NCI-H524 treated with DMSO at 0.1 percent for 48 hours (cell line): ENCODE measurements at places on chromosomes 13 and 19.

- no peak for DNase-seq
Measured at GRCh38 chr19:45244133-45244794, 943 bp downstream of the EXOC3L2 start.

GRCh38 chr13:22238269-22238668 is 567.4 kb downstream of the FGF9 start:
- no peak for DNase-seq

DNA sequence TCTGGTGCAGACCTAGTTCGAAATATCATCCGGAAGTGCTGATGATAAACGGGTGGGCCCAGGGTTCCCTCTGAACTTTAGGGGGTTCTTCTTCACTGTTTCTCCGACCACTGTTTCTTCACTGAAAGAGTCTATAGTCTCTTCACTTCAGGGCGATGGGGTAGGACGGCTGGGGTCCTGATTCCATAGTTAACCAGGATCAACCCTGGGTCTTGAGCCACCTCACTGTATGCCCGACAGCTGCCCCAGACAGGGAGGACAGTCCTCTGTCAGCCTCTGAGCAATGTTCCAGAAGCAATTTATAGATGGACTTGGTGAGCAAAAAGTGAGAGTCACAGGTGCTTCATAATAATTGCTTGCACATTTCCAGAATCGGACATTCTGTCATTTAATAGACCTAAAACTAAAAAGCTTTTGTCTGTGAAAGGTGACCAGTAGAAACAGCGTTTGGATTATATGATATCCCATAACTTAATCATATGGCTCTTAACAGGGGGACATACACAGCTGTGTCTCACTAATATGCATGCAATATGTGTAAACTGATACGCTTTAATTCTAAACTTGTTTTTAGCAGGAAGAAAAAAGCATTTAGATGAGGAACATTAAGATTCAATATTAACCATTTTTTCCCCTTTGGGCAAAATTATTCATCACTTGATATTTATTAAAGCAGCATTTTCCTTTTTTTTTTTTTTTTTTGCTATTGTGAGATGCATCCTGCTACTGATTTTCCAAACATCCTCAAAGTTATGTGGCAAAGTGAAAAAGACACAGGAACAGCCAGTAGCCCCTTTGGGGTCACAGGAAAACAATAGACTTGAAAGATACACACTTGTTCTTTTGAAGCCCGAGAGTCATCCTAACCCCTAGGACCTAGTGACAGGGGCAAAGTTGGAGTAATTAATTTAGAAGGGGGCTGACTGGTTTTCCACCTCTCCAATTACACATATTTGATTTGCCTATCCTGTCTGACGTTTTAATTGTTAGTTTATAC is 277.0 kb downstream of the ZNF536 start:
- no peak for DNase-seq

GRCh38 chr19:34988119-34988518 is 12.0 kb upstream of the GRAMD1A start:
- no peak for DNase-seq

GRCh38 chr13:60448907-60449510 is 52.0 kb downstream of the TDRD3 start:
- no peak for DNase-seq

DNA sequence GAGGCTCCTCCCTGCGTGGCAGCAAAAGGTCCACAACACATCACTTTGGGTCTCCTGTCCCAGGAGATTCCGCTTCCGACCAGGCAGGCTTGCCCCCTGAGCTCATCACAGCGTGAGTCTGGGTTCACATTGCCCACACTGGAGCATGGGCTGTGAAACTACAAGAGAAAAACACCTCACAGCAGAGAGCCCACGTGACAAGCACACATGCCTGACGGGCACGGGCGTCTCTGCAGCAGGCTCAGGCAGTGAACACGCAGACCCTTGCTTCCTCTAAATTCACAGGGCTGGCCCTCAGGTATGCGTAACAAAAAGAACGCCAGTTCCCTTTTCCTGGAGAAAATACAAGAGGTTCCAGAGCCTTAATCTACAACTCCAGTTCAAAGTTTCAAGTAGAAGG is 41.9 kb downstream of the RASA3 start:
- no peak for DNase-seq

- no peak for DNase-seq
Measured at GRCh38 chr19:16134510-16134909, 9.0 kb upstream of the HSH2D start.

DNA sequence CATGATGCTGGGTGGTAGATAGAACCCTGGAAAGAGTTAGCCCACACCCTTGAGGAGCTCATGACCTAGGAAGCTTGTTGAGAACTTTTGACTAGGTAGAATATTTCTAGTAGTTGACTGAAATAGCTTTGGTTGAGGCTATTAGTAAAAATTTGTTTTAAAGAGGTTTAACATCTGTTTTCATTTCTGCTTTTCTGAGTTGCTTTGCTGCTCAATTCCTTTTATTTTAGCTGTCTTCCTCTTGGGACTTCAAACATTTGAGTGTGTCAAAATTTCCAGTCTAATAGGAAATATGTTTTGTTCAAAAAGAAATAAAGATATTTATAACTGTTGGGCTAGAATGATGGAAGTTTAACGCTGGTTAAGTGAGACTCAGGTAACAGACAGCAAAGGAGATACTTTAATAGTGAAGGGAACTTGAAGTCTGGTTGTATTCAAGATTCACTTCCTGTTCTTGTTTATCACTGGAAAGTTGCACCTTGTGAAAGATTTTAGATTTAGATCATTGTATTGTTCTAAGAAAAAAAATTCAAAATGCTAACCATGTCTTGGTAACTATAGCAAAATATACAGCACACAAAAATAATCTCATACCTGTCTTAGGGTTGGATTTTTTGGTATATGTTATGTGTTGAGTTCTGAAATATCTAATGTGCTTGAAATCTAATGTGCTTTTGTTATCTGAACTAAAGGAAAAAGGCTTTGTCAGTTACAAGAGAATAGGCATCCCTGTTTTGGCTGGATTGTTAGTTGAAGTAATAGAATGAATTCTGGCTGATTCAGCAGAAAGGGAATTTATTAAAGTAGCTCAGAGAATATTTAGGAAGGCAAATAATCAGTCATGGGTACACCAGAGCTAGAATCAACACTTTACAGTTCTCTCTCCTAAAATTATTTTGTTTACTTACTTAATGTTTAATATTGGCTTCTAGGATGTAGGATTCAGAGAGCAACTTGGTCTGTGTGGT is 24.4 kb upstream of the GPR18 start:
- DNase-seq: no peak

GRCh38 chr13:91115776-91116175 is 231.7 kb upstream of the MIR17HG start:
- no peak for DNase-seq

GRCh38 chr13:109995578-109995977 is 209.2 kb upstream of the IRS2 start:
- no peak for DNase-seq

DNA sequence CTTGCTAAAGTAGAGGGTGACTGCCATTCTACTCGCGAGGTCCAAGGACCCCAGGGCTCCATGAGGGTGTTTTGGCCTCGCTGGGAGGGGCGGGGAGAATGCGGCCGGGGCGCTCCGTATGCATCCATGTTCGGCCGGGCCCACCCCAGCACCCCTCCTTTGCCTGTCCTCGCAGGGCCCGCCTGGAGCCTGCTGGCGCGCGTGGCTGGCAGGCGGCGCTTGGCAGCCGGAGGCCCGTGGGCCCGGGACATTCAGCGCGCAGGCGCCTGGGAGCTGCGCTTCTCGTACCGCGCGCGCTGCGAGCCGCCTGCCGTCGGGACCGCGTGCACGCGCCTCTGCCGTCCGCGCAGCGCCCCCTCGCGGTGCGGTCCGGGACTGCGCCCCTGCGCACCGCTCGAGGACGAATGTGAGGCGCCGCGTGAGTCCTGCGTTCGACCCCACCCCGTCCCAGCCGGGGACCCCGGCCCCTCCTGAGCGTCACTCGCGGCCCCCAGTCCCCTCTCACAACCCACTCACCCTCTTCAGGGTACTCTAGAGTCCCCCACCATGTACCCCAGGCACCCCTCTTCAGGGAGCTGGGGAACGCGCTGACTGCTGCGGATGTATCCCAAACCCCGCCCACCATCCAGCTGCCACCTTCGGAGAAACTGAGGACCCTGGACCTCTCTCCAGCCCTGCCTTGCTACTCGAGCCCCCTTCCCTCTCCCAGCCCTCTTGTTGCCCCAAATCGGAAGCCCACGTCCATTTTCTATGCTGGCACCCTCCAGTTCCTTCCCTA is 4.1 kb downstream of the DLL3 start:
- no peak for DNase-seq

DNA sequence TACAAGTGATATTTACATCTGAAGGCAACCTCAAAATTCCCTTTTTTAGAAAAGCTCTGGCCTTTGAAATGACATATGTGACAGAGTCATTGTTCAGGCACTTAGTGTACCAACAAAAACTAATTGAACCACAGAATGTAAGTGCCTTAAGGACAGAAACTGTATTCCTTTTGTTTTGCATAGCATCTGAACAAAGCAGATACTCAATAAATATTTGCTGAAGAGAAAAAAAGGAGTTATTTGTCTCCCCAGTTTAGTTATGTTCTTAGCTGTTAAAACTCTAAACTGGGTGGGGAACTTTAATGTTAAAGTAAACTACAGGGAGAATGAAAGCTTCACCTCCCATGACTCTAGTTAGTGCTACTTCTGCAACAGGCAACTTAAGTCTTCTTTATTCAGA is 56.8 kb upstream of the KLF5 start:
- no peak for DNase-seq

GRCh38 chr19:45809643-45810159 is 5.4 kb downstream of the RSPH6A start:
- DNase-seq: peak; percentile 72
